ENCODE measurements at places on chromosomes 7 and 10.
A peak's percentile ranks its signal among the peaks of the same experiment; 100 is the strongest.

GRCh38 chr10:122699796-122700455 lies at the start of gene C10orf120:
TSS of gene C10orf120 (minus strand) at chr10:122699846. CDS start at chr10:122699790, 56 bp downstream.
- no peak for DNase-seq

- DNase-seq = no peak
Measured at GRCh38 chr7:79590916-79591623, 137.6 kb upstream of the MAGI2 start.

DNA sequence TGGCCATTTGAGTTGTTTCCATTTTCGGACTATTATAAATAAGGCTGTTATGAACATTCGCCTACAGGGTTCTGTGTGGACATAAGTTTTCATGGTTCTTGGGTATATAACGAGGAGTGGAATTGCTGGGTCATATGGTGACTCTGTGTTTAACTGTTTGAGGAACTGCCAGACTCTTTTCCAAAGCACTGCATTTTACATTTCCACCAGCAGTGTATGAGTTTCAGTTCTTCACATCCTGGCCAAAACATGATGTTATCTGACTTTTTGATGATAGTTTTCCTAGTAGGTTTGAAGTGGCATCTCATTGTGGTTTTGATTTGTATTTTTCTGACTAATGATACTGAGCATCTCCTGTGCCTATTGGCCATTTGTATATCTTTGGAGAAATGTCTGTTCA lies 5.4 kb downstream of the SUV39H2 start:
- no peak for DNase-seq

DNA sequence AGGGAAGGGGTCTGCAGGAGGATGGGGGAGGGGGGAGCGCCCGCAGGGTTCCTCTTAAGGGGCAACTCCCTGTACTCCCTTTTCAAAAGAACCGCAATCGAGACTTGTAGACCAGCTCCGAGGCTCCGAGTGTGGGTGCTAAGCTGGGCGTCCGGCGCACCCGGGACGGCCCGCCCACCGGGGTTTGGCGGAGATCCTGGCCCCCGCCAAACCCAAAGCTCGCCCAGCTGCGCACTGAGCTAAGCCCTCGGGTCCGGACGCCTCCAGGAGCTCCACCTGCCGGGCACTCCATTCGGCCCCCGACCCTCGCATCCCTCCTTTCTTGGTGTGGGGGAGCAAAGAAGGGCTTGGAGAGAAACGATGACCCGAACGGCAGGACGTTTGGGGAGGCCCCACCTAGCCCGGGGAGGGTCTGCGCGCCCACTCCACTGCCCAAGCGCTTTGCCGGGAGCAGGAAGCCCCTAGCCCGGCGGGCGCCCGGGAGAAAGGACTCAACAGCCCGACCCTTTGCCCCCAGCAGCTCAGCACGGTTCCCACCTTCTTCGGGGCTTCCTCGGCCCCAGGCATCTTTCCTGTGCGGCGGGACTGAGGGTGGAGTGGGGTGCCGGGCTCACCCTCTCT lies 651 bp downstream of the AFAP1L2 start:
- DNase-seq = no peak

GRCh38 chr10:84715911-84716310 lies 387.5 kb downstream of the CCSER2 start:
- no peak for DNase-seq

- DNase-seq = no peak
Measured at GRCh38 chr7:148306759-148307158, 283.8 kb upstream of the C7orf33 start.

DNA sequence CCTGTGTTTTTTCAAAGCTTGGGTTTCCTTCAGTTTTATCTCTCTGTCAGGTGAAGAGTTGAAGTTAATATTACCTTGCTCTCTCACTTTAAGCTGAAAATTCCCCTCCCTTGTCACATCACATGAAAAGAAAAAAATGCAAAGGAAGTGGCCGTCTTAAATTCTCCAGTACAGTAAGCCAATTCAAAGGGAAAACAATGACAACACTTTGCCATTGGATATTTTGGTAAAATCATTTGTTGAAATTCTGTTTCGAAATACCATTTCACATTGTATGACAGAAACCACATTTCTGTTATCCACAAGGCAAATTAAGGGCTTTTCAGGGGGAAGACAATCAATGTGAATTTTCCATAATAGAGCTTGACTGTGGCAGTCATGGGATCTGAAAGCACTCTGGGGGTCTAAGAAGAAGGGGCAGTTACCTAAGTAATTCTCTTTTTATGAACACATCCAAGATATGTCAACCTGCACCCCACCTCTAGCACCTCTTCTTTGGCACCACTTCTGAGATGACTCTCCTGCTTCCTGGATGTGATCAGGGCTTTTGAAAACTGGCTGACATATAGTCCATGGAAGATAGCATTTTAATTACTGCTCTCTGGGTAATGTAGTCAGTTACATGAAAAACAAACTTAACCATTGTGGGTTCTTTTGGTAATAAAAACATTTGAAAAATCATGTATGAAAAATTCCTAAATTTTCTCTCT lies 63.8 kb downstream of the ENTPD1 start:
- DNase-seq = no peak

DNA sequence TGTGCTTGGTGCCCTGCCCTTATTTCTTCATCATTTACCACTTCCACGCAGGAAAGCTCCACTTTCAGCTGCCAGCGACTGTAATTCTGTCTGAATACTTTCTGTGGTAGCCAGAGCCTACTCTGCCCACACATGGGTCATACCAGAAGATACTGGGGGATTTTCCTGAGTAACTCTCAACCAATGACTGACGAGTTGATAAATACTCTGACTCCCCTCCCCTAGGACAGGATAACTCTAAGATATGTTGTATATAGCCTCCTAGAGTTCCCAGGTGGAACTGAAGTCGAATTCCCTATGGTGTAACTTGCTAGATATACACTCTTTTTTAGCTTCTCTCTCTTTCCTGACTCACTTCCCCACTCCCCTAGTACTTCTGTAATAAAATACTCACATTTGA lies 29.8 kb downstream of the SEM1 start:
- no peak for DNase-seq

DNA sequence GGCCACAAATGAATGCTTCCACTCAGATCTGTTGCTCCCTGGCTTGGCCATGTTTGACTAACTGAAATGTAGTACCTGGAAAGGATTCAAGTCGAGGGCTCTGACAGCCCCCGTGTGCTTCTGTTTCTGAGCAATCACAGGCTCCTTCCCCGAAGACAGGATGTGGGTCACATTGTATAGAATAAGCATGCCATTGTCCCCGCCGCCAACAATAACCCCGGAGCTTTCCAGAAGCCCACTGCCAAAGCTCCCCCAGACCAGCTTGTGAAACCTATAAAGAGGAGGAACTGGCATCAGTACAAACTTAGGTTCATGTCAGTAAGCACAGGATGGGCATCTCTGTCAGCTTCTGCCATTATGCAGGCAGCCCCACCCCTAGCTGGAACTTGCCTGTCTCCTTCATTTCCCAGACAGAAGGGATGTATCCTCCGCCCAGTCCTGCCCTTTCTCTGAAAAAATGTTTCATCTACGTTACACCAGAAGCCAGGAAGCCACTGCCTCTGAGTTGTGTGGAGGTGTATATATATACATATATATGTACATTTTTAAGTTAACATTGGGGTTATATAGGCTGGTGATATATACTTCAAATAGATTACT lies 10.3 kb downstream of the SEC31B start:
- peak; percentile 37 for DNase-seq

- DNase-seq = no peak
Measured at GRCh38 chr7:25852939-25853271, 299.1 kb upstream of the NFE2L3 start.

DNA sequence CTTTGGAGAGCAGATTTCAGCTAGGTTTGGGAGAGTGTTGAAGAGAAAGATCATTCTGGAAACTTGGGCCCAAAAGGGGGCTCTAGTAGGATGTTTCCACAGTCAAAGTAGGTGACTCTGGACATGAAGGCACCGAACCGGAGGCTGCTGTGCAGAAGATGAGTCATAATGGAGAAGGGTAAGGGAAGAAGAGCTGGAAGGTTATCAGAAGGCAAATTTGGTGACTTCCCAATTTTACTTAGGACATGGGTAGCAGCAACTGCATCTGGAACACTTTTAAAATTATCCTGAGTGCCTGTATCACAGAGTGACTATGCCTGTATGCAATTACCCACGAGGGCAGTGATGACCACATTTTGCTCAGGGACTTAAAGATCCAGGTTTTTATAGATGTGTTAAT lies 38.8 kb downstream of the PIK3AP1 start:
- DNase-seq = no peak

- DNase-seq = no peak
Measured at GRCh38 chr7:22417841-22418240, 60.9 kb upstream of the RAPGEF5 start.

GRCh38 chr10:49744924-49745605 lies 17.1 kb downstream of the OGDHL start:
- no peak for DNase-seq

DNA sequence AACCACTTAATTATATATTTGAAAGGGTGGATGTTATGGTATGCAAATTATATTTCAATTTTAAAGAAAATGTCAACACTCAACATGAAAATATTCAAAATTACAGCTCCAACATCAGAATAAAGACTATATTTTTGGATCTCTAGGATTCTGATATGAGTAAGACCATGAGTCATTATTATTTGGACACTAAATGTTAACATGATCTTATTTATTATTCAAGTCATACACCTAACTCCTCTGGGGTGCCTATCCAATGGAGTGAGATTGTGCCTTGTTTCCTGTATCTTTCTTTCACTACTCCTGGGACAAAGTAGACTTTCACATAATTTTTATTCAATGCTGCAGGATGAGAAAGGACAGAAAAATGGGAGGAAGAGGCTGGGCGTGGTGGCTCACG lies 135.2 kb upstream of the PRSS1 start:
- no peak for DNase-seq

DNA sequence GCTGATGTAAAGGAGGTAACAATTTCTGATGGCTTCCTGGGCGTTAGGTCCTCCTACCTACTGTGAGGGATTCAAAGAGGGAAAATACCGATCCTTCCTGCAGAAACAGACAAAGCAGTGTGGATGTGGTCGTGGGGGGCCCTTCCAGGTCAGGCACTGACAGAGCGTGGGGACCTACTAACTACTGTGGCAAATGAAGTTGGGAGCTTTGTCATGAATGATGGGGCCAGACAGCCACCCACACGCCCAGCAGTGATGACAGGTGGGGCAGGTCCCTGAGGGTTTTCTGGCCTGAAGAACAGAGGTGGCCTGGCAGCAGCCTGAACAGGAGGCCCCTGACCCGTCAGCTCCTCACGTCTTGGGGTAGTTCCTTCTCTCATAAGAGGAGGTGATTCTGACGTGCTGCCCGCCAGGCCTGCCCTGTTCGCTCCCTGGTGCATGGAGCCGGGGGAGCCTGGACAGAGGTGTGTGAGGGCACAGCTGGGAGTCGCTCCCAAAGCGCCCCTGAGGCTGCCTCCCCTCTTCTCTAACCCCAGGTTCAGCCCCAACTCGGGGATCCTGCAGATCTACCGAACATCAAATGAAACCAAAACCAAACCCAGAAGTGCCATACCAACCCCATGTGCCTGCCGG lies 4.2 kb downstream of the ATP6V0E2 start:
- no peak for DNase-seq

DNA sequence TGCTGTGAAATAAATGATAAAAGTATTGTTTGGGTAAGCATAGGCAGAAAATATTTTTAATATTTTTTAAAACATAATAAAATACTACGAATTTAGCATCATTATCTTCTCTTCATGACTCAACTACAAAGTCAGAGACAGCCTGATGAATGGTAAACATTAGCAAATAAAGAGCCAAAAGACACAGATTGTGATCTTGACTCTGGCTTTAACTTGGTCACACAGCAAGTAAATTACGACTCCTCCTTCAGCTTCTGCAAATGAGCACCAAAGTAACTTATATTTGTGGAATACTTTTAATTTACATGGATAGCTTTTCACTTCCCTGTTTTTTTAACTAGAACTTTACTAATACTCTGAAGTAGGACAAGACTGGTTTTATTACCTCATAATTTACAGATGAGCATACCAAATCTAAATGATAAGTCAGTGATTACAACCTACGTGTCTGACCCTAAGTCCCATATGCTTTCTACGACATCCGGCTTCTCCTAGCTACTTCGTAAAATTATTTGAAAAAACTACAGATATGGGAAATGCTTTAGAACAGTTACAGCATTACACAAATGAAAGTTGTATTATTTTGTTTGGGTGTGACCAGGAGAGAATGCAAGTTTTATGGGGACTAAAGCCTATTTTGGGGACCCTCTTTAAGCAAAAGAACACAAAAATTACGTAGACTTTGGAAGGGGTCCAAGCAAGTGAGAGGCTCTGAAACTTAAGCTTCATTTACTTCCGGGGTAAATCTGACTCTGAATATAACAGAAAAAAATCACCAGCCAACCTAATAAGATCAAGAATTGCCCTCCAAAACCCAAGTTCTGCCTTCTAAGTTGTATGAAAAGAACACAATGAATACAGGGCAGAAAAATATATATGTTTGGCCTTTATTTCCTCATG lies 133.8 kb downstream of the CPEB3 start:
- no peak for DNase-seq

GRCh38 chr10:131902211-131902610 lies 1.4 kb downstream of the PPP2R2D start:
- DNase-seq = no peak

GRCh38 chr7:270351-270983 lies 19.5 kb upstream of the FOXL3 start:
- DNase-seq = no peak

DNA sequence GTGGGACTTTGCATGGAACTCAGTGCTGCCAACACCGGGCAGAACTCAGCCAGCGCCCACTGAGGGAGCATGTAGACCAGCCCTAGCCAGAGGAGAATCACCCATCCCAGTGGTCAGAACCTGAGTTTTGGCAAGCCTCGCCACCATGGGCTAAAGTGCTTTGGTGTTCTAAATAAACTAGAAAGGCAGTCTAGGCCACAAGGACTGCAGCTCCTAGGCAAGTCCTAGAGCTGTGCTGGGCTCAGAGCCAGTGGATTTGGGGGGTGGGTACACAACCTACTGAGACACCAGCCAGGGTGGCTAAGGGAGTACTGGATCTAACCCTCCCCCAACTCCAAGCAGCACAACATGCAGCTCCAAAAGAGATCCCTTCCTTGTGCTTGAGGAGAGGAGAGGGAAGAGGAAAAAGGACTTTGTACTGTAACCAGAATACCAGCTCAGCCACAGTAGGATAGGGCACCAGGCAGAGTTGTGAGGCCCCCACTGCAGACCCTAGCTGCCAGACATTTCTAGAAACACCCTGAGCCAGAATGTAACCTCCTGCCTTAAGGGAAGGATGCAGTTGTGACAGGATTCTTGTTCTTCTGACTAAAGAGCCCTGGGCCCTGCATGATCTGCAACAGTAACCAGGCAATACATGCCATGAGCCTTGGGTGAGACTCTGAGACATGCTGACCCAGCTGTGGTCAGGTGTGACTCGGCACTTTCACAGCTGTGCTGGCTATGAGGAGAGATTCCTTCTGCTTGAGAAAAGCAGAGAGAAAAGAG lies 24.4 kb downstream of the GSDME start:
- DNase-seq = no peak

Data from CD4-positive, alpha-beta T cell treated with Interleukin-4 for 4 hours (primary cell).